Thyroid gland (tissue), 4 donors: ENCODE measurements at places on chromosomes 6 and 20.

- no peaks in the 10 kb centered on the region for H3K36me3 ChIP-seq
- DNase-seq: no peak
- H3K27ac ChIP-seq: no peak overlapping the region
- no peaks in the 10 kb centered on the region for H3K4me1 ChIP-seq
- H3K4me3 ChIP-seq: no peak overlapping the region
These were observed 86.3 kb downstream of the NINL start for GRCh38 chr20:25499031-25499430.

DNA sequence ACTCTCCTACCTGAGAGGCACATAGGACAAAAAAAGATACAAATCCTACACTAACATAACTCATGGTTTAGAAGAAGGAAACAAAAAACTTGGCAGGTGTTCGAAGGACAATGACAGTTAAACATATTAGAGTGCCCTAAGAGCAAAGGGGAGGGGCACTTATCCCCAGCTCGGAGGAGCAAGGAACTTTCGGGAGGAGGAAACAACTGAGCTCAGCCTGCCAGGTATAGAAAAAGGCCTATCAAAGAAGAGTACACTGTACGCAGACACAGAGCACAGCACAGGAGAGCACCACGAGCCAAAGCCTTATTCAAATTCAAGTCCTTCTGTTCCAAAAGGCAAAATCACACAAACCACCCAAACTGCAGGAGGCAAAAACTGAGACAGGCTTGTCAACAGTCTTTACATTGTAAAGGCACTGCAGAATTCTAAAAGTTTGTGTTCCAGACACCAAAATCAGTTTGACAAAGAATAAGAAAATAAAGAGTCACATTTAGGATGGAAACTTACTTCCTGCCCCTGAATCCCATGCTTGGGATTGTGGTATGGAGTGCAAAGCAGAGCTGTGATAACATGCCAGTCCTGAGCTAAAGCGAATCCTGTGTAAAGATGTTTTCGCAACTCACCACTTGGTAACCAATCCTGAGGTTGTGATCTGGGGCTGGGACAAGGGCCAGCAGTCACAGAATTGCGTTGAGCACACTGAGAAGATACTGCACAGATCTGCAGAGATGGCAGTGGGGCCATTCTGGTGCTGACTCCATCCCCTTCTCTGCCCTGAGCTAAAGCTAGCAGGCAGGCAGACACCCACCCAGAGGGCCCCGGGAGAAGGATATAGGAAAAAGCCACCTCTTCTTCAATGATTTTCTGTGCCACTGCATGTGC is 108.6 kb downstream of the CHD6 start:
- H3K4me3 ChIP-seq: no peak overlapping the region
- no peaks in the 10 kb centered on the region for H3K27me3 ChIP-seq
- peak; percentile 72 for DNase-seq
- peak overlapping the region; percentile 6 for H3K27ac ChIP-seq
- peaks cover 22% of the 10 kb centered on the region for H3K4me1 ChIP-seq
- H3K36me3 ChIP-seq: no peaks in the 10 kb centered on the region

DNA sequence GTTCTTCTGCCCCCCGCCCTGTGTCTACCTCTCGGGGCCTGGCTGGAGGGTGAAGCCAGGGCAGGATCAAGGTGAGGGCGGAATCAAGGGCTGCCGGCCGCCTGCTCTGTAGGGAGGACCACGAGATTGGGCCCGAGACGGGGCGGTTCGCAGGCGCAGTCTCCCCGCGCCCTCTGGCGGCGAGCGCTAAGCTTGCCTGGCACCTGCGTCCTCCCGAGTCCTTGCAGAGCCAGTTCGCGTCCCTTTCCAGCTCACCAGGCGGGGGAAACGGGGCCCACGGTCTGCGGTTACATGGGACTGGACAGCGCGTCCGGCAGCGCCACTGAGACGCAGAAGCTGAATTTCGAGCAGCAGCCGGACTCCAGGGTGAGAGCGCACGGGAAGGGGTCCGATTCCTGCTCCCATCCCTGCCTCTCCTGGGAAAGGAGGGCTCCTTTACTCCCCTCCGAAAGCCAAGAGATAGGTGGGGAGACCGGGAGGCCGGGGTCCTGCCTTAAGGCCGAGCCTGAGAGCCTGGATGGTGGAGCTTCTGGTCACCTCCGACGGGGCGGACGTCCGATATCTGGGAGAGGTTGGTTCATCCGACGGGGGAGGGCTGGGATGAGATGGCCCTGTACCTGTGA is 3.6 kb upstream of the MATN4 start:
- DNase-seq: peak; percentile 59
- no peak overlapping the region for H3K4me3 ChIP-seq
- H3K4me1 ChIP-seq: peaks cover 3% of the 10 kb centered on the region
- H3K27me3 ChIP-seq: no peaks in the 10 kb centered on the region

DNA sequence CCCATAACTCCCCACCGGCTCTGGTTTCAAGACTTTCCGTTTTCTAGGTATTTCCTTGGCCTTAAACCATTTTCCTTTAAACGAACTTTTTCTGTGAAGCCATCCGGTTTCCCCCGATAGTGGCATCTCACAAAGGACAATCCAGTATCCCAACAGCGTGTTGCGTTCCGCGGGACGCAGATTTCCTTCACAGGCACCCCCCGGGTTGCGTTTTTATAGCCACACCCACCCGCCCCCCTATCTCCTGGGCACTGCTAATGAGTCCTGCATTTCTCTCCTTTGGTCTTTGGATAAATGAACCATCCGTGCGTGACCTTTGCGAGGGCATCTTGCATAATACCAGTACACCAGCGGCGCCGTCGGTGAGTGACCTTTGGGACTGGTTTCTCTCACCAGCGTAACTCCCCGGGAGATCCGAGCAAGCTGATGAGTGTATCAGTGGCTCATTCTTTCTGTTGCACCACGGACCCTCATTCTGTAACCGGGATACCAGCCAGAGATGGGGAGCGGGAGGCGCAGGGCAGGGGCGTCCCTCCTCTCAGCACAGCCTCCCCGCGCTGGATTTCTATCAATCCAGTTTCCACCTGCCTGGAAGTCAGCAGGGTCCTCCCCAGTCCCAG is 586 bp upstream of the NQO2 start:
- peak; percentile 13 for DNase-seq
- H3K27ac ChIP-seq: peak overlapping the region; percentile 36
- H3K36me3 ChIP-seq: no peaks in the 10 kb centered on the region

DNA sequence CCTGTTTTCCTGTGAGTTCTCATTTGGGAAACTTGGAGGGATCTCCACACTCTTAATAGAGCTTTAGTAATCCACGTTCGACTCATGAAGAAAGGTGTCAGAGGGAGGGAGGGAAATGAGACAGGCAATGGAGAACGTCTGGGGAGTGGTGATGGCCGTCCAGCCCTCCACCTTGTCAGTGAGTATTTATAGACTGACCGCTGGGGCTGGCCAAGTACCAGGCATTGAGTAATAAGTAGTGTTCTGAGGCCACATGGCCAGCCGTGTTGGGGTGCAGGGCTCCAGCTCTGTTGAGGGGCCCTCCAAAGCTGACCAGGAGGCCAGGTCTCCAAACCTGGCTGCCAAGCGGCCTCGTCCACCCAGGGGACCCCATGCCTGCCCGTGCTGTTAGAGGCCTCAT is 11.3 kb upstream of the DSN1 start:
- no peak overlapping the region for H3K4me3 ChIP-seq
- peaks cover 38% of the 10 kb centered on the region for H3K36me3 ChIP-seq
- no peak overlapping the region for H3K27ac ChIP-seq
- H3K4me1 ChIP-seq: peaks cover 5% of the 10 kb centered on the region
